Hepatocyte (in vitro differentiated cells): ENCODE measurements at places on chromosomes 2 and 18.

- no peaks in the 10 kb centered on the region for H3K36me3 ChIP-seq
- no peak for DNase-seq
- H3K27me3 ChIP-seq: no peaks in the 10 kb centered on the region
- no peak overlapping the region for H3K4me3 ChIP-seq
Measured at GRCh38 chr2:220117025-220117424, 489.6 kb downstream of the SLC4A3 start.

GRCh38 chr2:6915399-6915798, 1.8 kb upstream of the RNF144A start:
- no peak overlapping the region for H3K4me3 ChIP-seq
- no peak overlapping the region for H3K27ac ChIP-seq
- no peaks in the 10 kb centered on the region for H3K36me3 ChIP-seq
- H3K27me3 ChIP-seq: peaks cover 6% of the 10 kb centered on the region

GRCh38 chr2:165837122-165837521, 43.1 kb upstream of the GALNT3 start:
- no peaks in the 10 kb centered on the region for H3K4me1 ChIP-seq
- no peaks in the 10 kb centered on the region for H3K27me3 ChIP-seq
- peak; percentile 8 for DNase-seq
- no peak overlapping the region for H3K27ac ChIP-seq

DNA sequence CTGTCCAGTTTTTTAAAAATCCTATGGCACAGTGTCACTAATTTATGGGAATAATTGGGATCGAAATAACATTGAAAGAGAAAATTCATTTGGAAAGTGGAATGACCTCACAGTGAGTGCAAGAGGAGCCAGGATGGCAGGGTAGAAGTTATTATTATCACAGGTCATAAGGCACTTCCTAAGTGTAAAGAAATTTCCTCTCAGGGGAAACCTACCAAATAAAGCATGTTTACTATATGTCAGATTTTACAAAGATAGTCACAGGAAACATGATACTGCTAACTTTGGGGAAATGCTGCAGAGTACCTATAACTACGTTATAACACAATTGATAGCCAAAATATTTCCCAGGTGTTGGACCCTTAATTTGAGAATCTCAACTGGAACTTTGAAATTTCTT, 226.3 kb upstream of the SMAD7 start:
- no peak overlapping the region for H3K4me3 ChIP-seq
- H3K27me3 ChIP-seq: no peaks in the 10 kb centered on the region
- no peaks in the 10 kb centered on the region for H3K4me1 ChIP-seq
- no peak overlapping the region for H3K27ac ChIP-seq
- DNase-seq: no peak
- no peaks in the 10 kb centered on the region for H3K36me3 ChIP-seq

DNA sequence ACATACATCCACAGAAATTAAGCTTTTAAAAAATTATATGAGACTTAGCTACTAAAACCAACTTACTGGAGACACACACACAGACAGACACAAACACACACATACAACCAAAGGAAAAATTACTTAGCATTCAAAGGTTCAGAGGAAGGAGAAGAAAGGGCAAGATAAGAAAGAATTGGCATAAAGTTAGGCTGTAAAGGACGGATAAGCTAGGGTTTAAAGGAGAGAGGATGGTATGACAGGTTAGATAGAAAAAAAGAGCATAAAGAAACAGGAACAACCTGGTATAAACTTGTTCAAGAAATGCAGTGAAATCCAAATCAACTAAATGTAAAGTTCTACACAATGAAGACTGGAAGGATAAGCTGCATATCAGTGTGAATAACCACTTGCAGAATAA, 73.4 kb downstream of the SLC66A3 start:
- no peaks in the 10 kb centered on the region for H3K36me3 ChIP-seq
- no peak for DNase-seq
- no peaks in the 10 kb centered on the region for H3K27me3 ChIP-seq
- H3K4me1 ChIP-seq: no peaks in the 10 kb centered on the region
- no peak overlapping the region for H3K27ac ChIP-seq

DNA sequence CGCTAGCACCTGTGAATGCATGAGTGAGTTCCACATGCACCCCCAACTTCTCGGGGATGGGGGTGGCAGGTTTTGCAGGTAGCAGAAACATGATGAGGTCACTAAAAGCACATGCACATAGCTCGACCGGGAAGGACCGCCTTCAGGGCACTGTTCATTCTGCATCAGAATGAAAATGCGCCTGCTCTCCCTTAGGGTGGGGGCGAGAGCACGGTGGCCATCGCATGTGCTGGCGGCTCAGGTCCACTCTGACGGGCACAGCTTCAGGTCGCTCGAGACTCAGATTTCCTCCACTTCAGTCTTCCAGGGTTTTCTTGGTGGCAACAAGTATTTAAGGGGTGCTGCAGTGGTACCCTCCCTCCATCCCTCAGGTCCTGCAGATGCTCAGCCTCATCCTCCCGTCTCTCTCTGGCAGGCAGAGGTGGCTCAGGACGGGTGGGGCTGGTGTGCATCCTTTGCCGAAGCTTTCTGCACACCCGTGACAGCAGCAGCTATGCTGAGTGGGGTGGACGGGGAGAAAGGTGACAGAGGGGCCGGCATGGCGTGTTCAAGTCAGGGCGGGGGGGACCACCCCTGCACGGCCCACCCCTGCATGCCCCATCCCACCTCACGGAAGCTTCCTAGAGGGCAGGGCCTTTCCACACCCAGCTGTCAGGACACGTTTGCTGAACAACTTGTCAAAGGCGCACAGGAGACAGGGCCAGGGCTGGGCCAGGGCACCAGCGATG, 14.8 kb downstream of the KCNIP3 start:
- no peaks in the 10 kb centered on the region for H3K4me1 ChIP-seq
- H3K27me3 ChIP-seq: no peaks in the 10 kb centered on the region
- no peak for DNase-seq
- no peak overlapping the region for H3K27ac ChIP-seq

- no peak overlapping the region for H3K27ac ChIP-seq
- no peak for DNase-seq
- H3K27me3 ChIP-seq: no peaks in the 10 kb centered on the region
- no peak overlapping the region for H3K4me3 ChIP-seq
- no peaks in the 10 kb centered on the region for H3K36me3 ChIP-seq
- H3K4me1 ChIP-seq: no peaks in the 10 kb centered on the region
Measured at GRCh38 chr18:37144921-37145320, 316.0 kb downstream of the KIAA1328 start.

DNA sequence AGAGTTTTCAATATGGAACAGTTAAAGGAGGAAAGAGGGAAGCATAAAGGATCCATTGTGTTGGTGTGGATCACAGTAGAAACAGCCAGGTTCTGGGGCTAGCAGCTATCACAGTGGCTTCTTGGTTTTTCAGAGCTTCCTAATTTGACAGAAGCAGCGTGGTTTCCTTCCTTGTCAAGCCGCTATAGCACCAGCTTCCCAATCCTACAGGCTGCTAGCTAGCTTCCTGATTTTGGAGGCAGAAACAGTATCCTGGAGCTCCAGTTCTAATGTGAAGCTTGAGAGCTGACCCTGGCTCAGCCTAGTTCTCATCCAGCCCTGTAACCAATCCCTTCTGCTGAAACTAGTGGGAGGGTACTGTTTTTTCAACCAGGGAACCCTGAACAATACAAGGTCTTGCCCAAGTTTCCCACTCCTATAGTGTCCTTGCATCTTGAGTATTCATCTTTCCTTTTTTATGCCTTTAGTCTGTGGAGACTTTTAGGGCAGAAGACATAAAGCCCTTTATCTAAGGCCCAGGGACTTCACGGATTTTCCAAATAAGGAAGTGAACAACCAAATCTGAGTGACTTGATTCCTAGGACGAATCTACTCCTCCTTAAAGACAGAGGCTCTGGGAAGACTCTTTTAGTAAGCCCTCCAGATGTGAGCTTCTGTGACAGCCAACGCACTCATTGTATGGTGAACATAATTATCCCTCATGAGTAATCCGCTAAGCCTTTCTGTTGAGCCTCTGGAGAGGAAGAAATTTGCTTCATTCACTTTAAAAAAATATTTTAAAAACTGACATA, 33.8 kb downstream of the CCDC93 start:
- H3K36me3 ChIP-seq: no peaks in the 10 kb centered on the region
- no peaks in the 10 kb centered on the region for H3K27me3 ChIP-seq
- peaks cover 11% of the 10 kb centered on the region for H3K4me1 ChIP-seq
- H3K4me3 ChIP-seq: no peak overlapping the region
- H3K27ac ChIP-seq: peak overlapping the region; percentile 1

GRCh38 chr2:16244966-16245320, 304.6 kb downstream of the MYCN start:
- DNase-seq: no peak
- peak overlapping the region; percentile 43 for H3K27ac ChIP-seq
- no peaks in the 10 kb centered on the region for H3K36me3 ChIP-seq
- no peaks in the 10 kb centered on the region for H3K4me1 ChIP-seq

DNA sequence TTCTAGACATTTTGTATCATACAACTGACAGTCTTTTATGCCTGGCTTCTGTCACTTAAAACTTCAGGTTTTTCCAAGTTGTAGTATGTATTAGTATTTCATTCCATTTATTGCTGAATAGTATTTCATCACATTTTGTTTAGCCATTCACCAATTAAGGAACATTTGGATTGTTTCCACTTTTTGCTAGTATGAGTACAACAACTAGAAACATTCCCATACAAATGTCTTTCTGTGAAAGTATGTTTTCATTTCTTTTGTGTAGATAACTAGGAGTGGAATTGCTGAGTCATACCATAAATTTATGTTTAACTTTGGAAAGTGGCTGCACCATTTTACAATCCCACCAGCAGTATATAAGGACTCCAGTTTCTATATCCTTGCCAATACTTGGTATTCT, 135.9 kb downstream of the ATAD2B start:
- no peaks in the 10 kb centered on the region for H3K36me3 ChIP-seq
- H3K4me1 ChIP-seq: peaks cover 19% of the 10 kb centered on the region
- no peak overlapping the region for H3K4me3 ChIP-seq
- H3K27ac ChIP-seq: peak overlapping the region; percentile 80

DNA sequence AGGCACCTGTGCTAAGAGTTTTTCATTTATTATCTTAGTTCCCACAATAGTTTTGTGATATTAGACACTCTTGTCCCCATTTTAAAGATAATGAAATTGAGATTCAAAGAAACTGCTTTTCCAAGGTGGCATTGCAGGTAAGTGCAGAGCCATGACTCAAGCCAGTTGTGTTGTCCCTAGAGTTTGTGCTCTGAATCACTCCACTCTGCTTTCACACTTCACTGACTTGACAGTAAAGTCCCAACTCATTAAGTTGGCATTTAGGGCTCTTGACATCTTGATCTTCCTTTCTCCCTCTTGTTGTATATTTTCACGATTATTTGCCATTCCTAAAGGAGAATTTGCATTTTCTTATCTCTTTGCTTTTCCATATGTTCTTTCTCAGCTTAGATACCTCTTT, 114.3 kb downstream of the DIS3L2 start:
- no peaks in the 10 kb centered on the region for H3K4me1 ChIP-seq
- H3K27ac ChIP-seq: no peak overlapping the region
- no peak overlapping the region for H3K4me3 ChIP-seq
- H3K27me3 ChIP-seq: no peaks in the 10 kb centered on the region

- H3K4me1 ChIP-seq: peaks cover 3% of the 10 kb centered on the region
- DNase-seq: no peak
- H3K27me3 ChIP-seq: no peaks in the 10 kb centered on the region
- no peak overlapping the region for H3K4me3 ChIP-seq
- H3K27ac ChIP-seq: no peak overlapping the region
Measured at GRCh38 chr18:55396979-55397378, 191.0 kb downstream of the TCF4 start.

- peak overlapping the region; percentile 68 for H3K4me3 ChIP-seq
- H3K36me3 ChIP-seq: no peaks in the 10 kb centered on the region
- DNase-seq: no peak
- peak overlapping the region; percentile 95 for H3K27ac ChIP-seq
Measured at GRCh38 chr2:189175869-189176433, 3.6 kb downstream of the COL5A2 start.

GRCh38 chr2:159807183-159808031, 9.4 kb upstream of the CD302 start:
- no peaks in the 10 kb centered on the region for H3K36me3 ChIP-seq
- H3K4me3 ChIP-seq: no peak overlapping the region
- DNase-seq: peak; percentile 57
- no peak overlapping the region for H3K27ac ChIP-seq
- H3K4me1 ChIP-seq: no peaks in the 10 kb centered on the region
- H3K27me3 ChIP-seq: no peaks in the 10 kb centered on the region

GRCh38 chr2:233756429-233757081, 3.5 kb upstream of the UGT1A1 start:
- DNase-seq: peak; percentile 58
- peak overlapping the region; percentile 50 for H3K27ac ChIP-seq
- H3K27me3 ChIP-seq: no peaks in the 10 kb centered on the region
- H3K36me3 ChIP-seq: no peaks in the 10 kb centered on the region
- H3K4me3 ChIP-seq: no peak overlapping the region

DNA sequence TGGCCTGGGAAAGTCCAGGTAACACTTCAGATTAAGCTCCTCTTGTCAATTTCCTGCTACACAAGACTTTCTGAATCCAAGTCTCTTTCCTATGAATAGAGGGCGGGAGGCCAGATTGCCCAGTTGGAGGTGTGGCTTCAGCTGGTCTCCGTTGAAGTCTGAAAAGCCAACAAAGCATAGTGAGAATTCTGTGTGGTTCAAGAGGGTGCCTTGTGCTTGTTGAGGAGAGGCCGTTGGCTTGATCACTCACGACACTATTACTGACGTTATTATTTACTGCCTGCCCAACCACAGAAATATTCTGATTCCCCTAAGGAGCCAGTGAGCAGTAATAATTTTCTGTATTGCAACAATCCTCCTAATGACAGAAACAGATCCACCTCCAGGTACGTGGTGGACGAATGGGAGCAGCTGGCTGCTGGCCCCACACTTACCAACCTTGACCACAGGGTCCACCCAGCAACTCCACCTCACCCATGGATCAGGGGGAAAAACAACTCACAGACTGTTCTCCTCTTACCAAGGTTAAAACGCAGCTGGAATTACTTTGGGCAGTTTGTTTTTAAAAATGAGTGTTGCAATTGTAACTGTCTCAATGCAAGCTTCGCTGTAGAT, 21.9 kb downstream of the NRP2 start:
- no peaks in the 10 kb centered on the region for H3K36me3 ChIP-seq
- H3K27ac ChIP-seq: no peak overlapping the region
- H3K27me3 ChIP-seq: no peaks in the 10 kb centered on the region
- no peak for DNase-seq

- no peaks in the 10 kb centered on the region for H3K27me3 ChIP-seq
- peaks cover 37% of the 10 kb centered on the region for H3K4me1 ChIP-seq
- H3K36me3 ChIP-seq: no peaks in the 10 kb centered on the region
- peak overlapping the region; percentile 98 for H3K27ac ChIP-seq
- H3K4me3 ChIP-seq: peak overlapping the region; percentile 94
Measured at GRCh38 chr2:47173986-47174732, 19.1 kb upstream of the STPG4 start.

- H3K27ac ChIP-seq: no peak overlapping the region
- no peaks in the 10 kb centered on the region for H3K4me1 ChIP-seq
- H3K27me3 ChIP-seq: no peaks in the 10 kb centered on the region
- no peaks in the 10 kb centered on the region for H3K36me3 ChIP-seq
- DNase-seq: peak; percentile 10
- no peak overlapping the region for H3K4me3 ChIP-seq
Measured at GRCh38 chr18:41553716-41554115, 401.3 kb upstream of the PIK3C3 start.
